ENCODE measurements at places on chromosomes 2 and 18.

DNA sequence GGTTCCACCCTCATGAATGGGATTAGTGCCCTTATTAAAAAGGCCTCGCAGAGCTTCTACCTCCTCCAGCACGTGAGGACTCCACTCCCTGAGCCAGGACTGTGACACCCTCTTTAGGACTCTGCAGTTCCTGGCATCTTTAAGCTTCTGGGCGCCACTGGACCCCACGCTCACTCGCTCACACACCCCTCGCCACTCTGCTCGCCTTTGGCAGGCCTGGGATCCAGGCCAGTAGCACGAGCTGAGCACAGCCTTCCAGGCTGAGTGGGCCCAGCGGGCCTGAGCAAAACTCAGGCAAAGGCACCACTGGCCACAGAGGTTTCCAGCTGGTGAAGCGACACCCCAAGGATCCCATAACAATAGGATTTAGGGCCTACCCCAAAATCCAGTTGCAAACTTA, 107.9 kb upstream of the GPC1 start:
- DNase-seq, result no peak

DNA sequence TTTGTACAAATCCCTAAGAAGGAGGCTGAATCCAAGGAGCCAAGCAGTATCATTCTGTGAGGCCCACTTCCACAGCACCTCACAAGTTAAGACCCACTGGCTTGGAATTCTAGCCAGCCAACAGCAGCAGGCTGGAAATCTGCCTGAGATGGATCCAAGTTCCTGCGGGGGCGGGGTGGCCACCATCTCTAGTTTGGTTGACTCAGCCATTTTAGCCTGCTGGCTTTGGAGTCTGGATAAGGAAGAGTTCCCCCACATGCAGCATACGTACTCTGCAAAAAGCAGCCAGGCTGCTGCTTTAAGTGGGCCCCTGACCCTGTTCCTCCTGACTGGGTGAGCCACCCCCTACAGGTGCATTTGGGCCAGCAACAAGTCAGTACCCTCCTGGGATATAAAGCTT, 65.2 kb downstream of the FARP2 start:
- no peak for DNase-seq

DNA sequence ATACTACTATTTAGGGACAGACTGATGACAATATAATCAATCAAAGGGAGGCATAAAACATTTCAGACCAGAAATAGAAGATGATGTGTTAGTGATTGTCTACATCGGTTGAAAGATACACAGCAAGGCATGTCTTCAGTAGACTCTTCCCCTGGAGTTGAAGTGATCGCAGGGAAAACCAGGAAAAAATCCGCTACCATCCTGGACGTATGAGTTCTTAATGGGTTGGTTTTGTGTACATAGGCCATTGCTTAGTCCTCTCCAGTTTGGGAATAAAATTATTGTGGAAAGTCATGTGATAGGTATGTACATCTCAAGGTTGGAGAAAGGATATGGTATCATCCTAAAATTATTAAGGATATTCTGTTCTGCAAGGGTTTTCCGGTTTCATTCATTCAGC, 4.3 kb downstream of the APCDD1 start:
- no peak for DNase-seq

DNA sequence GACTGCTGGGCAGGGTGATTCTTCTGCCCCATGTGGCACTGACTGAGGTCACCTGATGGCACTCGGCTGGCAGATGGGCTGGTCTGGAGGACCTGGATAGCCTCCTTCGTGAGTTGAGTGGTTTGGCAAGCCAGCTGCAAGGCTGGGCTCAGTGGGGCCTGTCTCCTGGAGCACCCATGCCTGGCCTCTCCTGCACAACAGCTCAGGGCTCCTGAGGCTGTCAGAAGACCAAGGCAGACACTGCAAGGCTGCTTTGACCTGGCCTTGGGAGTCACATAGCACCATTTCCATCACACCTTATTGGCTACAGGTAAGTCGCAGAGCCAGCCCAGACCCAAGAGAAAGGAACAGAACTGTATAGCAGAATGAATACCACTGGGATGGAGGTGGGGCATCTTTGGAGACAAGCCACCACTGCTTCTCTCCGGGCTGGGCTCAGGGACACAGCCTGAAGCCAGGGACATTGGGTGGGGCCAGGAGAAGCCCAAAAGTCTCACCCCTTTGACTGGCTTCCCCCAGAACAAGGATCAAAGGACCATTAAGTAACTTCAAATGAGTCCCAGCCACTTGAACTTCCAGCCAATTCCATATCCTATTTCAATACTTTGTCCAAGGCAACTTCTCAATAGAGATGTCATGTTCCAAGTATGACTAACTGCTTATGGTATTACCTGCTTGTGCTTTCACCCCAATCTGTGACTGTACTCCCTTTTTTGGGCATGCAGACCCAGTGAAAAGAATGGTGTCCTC, 156.3 kb downstream of the CABLES1 start:
- DNase-seq, result no peak

DNA sequence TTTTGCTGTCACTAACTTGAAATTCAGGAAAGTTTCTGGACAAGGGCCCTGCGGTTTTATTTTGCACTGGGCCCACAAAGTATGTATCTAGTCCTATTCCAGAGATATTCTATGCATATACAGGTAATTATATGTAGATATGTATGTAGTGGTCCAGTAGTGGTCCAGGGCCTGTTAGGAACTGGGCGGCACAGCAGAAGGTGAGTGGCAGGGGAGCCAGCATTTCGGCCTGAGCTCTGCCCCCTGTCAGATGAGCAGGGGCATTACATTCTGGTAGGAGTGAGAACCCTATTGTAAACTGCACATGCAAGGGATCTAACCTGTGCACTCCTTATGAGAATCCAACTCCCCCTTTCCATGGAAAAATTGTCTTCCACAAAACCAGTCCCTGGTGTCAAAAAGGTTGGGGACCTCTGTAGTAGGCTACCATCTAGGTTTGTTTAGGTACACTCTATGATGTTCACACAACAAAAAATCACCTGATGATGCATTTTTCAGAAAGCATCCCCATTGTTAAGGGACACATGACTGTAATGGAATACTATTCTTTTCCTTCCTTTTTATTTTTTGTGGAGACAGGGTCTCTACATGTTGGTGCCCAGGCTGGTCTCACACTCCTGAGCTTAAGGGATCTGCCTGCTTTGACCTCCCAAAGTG, 2.8 kb upstream of the PPP4R3B start:
- DNase-seq, result no peak

GRCh38 chr2:175811971-175812370, 190.1 kb downstream of the LNPK start:
- no peak for DNase-seq

GRCh38 chr18:66833646-66834045, 229.8 kb upstream of the CDH19 start:
- no peak for DNase-seq

GRCh38 chr2:150125708-150126107, 361.8 kb downstream of the RND3 start:
- no peak for DNase-seq
